AG08396 (cell line): ENCODE measurements at places on chromosomes 6 and 20.

- DNase-seq = no peak
Observed at GRCh38 chr6:13355999-13356785, 27.9 kb upstream of the TBC1D7 start.

- DNase-seq = no peak
Observed at GRCh38 chr20:34712525-34713192, 8.5 kb downstream of the TP53INP2 start.

- no peak for DNase-seq
Observed at GRCh38 chr6:142349215-142349823, 47.5 kb downstream of the ADGRG6 start.

DNA sequence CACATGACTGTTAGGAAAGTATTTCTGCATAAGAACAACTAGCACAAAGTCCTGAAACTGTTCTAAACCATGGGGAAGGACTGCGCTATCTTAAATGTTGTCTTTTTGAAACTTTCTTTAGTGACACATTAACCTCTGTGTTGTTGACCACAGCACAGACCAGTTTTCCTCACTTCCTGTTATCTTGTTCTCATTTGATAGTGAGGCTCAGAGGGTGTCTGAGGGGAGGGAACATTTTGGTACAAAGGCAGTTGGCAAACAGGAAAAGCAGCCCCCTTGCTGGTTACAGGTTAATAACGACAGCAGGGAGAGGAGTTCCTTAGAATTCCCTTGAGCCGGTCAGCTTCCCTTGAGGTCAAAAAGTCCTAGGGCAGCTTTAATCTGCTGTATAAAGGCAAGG, 143.5 kb upstream of the BMP2 start:
- DNase-seq = no peak

DNA sequence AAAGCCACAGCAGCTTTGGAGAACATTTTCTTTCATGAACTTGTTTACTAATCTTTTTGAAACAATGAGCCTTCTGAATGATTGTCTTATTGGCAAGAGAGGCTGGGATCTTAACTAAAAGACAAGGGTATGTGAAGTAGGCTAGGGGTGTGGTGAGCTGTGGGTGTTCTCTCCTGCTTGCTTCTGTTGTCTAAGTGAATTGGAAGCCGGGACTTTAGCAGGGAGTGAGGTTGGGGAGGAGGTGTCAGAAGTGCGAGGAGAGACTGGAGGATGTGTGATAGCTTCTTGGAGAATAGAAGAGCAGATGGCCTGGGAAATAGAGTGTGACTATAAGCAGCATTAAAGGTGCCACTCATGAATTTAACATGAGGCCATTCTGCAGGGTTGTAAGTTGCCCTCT, 562.8 kb downstream of the UTRN start:
- no peak for DNase-seq

DNA sequence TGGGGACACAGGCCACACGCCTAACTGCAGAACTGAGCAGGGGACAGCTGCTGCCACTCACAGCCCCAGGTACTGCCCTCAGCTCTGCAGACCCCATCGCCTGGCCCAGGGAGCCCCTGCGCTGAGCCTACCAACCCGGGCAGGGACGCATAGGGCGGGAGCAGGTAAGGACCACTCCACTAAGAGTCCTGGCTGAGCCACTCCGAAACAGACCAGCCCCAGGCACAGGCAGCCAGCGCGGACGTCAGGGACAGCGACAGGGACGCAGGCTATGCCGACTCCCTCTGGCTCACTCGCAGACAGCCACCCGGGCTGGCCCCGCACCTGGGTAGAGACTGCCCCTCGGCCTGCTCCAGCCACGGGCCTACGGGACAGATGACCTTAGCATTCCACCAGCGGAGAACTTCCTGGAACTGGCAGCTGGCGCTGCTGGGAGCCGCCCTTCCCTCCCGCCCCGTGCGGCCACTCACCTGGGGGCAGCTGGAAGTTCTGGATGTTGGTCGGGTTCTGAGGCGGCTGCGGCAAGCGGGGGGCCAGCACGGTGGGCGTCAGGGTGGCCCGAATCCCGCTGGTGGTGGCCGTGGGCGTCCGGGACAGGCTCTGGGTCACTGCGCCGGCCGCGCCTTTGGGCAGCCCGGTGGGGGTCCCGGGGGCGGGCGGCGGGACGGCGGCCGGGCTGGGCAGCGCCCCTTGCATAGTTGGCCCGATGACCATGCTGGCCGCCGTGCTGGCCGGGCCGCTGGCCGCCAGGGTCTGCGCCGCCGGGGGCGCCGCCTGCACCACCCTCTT, 1.5 kb downstream of the TAF4 start:
- DNase-seq = peak; percentile 40

GRCh38 chr6:52261229-52261628, 16.9 kb upstream of the IL17F start:
- DNase-seq = peak; percentile 68

GRCh38 chr6:131393433-131393832, 179.6 kb upstream of the ARG1 start:
- no peak for DNase-seq

- no peak for DNase-seq
Observed at GRCh38 chr6:168841609-168842278, 400.8 kb downstream of the SMOC2 start.

GRCh38 chr20:46226602-46227001, 81.7 kb downstream of the CDH22 start:
- DNase-seq = peak; percentile 62

DNA sequence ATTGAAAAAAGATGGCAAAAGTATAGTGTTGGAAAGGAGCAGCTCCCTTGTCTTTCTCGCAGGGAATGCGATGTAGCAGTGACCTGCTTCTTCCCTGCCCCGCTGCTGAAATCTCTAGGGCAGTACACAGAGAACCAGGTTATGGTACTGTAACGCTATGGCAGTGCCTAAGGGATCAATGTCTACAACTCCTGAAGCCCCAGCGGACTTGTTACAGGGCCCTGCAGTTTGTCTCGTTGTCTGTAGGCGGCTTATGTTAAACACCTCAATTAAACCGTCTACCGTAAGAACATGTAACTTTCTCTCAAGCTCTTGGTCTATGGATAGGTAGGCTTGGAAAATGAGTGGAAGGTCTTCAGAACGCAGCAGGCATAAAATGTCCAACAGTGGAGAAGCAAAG, 44.8 kb upstream of the SLC17A4 start:
- DNase-seq = no peak

DNA sequence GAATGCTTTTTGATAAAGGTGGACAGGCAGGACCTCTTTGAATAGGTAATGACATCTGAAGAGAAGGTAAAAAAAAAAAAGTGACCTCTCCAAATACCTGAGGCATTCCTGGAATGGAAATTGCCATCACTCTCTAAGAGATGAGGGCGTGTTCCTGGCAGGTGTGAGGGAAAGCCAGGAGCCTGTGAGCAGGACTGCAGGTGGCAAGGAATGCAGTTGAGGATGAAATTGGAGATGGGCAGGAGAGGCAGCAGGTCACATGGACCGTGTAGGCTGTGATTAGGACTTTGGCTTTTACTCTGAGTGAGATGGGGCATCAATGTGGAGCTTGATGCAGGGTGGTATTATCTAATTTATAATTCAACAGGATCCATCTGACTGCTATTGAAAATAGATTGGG, 227.4 kb downstream of the LRFN2 start:
- no peak for DNase-seq

- no peak for DNase-seq
Observed at GRCh38 chr6:90598192-90598951, 11.5 kb upstream of the MAP3K7 start.

- DNase-seq = no peak
Observed at GRCh38 chr20:51199920-51200319, 177.0 kb upstream of the KCNG1 start.

GRCh38 chr6:89454300-89454699, 21.3 kb downstream of the ANKRD6 start:
- no peak for DNase-seq

- no peak for DNase-seq
Observed at GRCh38 chr20:2127238-2127637, 25.6 kb downstream of the STK35 start.

- DNase-seq = no peak
Observed at GRCh38 chr20:32164984-32165735, 42.4 kb downstream of the PLAGL2 start.

GRCh38 chr6:135796643-135797305, 54.7 kb upstream of the PDE7B start:
- DNase-seq = no peak

DNA sequence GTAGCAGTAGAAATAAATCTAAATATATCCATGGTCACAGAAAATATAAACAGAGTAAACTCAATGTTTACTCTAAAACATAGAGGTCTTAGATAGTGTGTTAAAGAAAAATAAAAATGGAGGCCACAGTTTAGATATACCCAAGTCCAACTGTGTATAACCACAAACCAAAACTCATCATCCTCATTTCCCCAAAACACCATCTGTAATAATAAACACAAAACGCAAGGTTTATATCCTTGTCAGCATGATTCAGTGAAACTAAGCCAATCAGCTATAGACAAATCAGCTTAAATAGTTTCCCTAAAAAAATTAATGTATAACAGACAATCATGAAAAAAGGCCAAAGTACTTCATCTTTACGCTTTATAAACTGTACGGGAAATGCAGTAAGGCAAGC, 2.7 kb upstream of the HACE1 start:
- no peak for DNase-seq

DNA sequence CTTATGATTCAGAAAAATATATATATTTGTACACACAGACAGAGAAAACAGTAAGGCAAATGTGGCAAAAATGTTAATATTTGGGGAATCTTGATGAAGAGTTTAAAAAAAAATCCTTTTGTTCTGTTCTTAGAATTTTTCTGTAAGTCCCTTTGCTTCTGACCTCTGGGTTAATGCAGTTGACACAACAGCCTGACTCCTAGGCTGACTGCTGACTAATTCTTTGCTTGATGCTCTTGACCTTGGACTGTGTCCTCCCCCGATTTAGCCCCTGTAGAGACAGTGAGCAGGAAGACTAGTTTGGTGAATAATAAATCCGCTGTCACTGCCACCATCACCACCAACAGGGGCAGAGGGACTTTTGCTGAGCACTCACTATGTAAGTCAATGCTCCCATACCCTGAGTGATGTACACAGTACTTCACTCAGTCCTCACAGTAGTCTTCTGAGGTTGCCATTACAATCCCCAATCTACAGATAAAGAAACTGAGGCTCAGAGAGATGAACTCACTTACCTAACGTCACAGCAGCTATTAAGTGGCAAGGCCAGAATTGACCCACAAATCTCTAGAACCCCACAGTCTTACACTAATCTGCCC, 71.7 kb downstream of the SNX5 start:
- no peak for DNase-seq

DNA sequence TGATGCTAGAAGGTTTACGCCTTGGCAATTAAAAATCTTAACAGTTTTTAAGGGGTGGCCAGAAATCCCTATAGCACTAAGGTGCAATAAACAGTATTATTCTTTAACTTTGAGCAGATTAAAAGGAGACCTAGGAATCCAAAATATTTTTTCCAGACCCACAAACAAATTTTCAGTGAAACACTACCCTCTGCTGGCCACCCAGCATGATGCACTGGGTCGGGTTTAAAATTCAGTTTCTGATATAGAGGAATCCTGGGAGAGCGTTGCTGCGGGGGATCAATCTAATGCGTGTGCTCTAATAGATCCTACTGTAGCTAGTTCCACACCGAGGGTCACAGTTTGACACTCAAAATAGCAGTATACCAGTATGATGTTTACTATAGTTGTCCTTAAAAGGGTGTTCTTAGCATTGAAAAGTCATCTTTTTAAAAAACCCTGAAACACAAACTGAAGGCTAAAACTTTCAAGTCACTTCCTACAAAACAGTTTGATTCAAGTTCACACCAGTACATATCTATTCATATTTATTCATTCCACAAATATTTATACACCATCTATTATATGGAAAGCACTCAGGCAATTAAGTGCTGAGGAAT, 10.2 kb downstream of the UBE3D start:
- DNase-seq = peak; percentile 66

GRCh38 chr6:32329141-32329540, 42.6 kb downstream of the TSBP1 start:
- DNase-seq = no peak

DNA sequence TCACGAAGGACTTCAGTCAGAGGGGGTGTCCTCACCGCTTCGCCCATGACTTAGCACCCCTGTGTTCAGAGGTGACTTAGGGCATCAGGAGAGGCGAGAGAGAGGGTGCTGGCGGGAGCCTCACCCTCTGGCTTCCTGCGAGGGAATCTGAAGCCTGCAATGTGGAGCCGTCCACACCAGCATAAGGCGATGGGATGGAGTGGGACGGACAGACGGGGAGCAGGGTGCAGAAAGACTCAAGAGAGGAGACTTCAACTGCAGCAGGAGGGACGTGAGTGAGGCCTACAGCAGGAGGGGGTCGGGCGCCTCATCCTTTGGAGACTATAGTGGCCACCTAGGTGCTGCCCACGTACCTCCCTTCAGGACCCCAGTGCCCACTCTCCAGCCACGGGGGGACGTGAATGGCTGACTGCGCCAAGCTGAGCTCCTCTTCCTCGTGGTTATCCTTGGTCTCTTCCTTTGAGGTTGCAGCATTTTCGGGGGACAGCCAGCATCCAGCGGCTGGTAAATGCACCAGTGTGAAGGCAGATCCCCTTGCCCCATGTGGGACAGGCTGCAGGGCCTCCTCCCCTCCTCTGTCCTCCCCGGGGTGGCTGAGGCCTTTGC, 26.9 kb upstream of the MLN start:
- DNase-seq = no peak

GRCh38 chr6:14053811-14054210, 63.8 kb upstream of the CD83 start:
- DNase-seq = peak; percentile 15

DNA sequence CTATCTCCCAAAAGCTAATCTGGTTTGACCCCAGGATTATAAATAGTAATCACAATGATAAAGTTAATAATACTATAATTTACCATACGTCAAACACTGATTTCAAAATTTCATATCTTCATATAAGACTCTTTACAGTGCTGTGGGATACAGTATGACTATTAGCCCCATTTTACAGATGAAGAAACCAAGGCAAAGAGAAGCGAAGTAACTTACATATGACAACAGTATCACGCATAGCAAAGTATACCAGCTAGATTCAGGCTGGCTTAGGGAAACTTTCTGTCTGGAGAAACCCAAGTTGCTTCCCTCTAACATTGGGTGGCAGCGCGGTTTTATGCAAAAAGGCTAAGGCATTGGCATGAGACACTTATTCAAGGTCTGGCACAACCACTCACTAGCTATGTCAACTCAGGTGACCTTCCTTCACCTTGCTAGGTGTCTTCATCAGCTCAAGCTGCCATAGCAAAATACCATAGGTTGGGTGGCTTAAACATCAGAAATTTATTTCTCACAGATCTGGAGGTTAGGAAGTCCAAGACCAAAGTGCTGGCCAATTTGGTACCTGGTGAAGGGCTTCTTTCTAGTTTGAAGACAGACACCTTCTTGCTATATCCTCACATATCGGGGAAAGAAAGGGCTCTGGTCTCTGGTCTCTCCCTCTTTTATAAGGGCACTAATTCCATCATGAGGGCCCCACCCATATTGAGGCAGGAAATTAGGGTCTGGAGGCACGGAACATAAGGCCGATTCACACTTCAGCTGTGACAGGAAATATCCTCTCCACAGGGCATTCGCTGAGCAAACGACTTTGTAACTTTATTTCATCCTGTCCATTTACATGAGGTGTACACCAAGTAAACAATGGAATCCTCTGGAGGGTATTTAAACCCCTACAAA, 22.4 kb upstream of the UTRN start:
- DNase-seq = no peak
